ENCODE measurements at places on chromosomes 3 and 15. TPM values are rescaled to one million over a fixed set of nuclear protein-coding genes. Genes with fewer than 3 reads are reported as not detected.

- no peak for DNase-seq
Observed at GRCh38 chr3:76405196-76405595, 619.8 kb upstream of the ZNF717 start.

The C15orf62 gene
- total RNA-seq, result 0.58 TPM

DNA sequence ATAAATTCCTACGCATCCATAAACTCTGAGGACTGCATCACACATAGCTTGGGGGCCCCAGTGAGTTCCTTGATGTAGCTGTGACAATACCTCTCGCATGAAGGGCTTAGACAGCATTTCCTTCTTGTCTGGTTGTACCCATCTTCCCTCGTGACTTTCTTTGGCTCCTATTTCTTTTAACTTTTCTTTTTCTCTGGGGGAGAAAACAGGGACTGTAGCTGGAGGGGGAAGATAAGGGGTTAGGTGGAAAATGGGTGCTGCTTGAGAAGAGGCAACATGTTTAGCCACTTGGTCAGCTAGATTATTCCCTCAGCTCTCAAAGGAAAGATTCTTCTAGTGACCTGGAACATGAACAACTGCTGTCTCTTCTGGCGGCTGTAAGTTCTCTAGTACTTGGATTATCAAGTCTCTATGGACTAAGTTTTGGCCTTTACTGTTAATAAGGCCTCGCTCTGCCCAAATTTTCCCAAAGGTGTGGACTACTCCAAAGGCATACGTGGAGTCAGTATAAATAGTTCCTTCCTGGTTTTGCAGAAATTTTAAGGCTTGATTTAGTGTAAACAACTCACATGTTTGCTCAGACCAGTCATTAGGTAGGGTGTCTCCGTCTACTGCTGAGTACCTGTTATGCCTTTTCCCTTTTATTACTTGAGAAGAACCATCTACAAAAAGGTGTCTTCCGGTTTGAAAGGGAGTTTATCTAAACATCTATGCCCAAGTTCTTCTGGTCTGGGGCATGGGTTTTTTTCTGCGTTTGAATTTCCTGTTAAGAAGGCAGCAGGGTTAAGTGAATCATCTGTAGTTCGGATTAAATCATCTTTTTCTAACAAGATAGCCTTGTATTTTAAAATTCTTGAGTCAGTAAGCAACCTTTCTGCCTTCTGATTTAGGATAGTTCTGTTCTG, 21.0 kb upstream of the ATG7 start:
- DNase-seq, result no peak

The GPD1L gene
- total RNA-seq, result 58.8 TPM

DNA sequence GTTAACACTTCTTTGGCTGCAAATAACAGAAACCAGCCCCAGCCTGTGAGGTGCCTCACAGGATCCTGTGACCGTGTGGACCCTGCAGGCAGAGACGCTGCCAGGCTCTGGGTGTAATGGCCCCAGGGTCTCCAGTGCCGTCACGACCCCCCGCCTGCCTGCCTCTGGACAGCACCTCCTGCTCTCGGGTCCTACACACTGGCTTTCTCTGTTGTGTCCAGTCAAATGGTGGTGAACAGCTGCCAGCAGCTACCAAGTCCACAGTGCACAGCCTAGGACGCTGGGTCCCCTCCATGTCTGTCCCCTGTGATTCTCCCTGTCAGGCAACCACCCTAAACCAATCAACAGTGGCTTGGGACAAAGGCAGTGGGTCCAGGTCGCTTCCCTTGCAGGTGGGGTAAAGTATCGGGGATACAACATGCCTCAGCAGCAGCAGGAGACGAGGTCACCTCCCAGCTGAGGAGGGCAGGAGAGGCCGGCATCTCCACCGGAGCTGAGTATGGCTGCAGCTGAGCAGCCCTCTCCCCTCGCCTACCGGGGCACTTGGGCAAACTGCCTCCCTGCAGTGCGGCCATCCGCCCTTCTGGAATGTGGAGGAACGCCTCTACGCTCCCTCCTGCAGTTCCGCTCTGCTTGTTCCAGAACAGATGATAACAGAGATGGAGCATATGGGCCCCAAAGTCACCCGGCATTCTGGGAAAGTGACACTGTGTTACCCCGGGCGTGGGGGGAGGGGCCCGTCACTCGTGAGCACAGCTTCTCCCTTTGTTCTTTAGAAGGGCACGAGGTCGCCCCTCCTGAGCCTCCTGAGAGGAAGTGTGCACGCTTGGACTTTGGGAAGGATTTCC, 21.1 kb upstream of the SKOR1 start:
- DNase-seq, result no peak

The CGNL1 gene
- 32.8 TPM for total RNA-seq

- no peak for DNase-seq
Observed at GRCh38 chr3:70726961-70727360, 414.5 kb upstream of the MDFIC2 start.

GRCh38 chr3:152858170-152858800, 23.4 kb downstream of the P2RY1 start:
- no peak for DNase-seq

- DNase-seq, result no peak
Observed at GRCh38 chr15:70772402-70772801, 9.0 kb upstream of the UACA start.

DNA sequence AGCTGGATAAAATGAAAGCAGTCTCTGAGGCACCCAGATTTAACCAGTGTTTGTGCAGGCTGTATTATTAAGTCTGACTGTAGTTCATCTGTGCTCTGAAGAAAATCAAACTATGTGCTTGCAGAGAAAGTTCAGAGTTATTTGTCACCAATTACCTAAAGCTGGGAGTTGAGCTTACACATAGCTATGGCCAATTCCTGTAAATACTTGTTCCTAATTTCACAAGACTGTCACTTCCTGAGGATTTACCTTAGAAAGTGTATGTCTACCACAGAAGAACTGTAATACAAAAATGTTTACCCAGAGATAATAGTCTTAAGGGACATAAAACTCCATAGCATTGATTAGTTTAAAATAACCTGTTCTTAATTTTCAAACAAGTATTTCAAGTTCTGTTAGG, 628.4 kb upstream of the TGFBR2 start:
- DNase-seq, result no peak

DNA sequence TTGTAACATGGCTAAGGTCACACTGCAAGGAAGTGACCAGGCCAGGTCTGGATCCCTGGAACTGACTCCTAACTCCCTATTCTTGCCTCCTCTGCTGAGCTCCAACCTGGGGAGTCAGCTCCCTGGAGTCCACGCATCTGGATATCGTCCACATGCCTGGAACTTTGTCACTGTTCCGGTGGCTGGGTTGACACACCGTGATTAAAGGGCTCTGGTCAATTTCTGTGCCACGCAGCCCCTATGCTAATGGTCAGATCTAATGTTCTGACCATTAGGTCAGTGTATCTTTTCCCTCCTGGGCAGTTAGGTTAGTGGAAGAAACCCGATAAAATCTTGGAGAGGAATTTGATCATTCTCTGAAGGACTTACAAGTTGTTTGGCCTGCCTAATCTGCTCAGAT, 1.6 kb upstream of the TPM1 start:
- DNase-seq, result no peak
